ENCODE measurements at places on chromosomes 7 and 10.
A peak's percentile ranks its signal among the peaks of the same experiment; 100 is the strongest.

DNA sequence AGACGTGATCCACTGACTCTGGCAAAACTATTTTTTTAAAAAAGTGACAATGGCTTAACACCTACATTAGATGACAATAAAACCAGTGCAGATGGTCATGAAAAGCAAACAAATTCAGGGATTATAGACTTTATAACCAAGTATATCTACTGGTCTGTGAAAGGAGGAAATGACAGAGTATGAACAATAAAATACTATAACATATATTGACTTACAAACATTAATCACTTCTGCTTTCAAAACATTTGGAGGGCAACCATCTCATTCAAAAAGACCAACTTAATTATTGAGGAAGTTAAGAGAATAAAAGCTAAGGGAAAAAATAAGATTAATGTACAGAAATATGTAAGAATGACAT, 34.8 kb downstream of the JMJD1C start:
- no peak for DNase-seq

- DNase-seq: no peak
Measured at GRCh38 chr7:99325001-99325493, 651 bp upstream of the ARPC1A start.

DNA sequence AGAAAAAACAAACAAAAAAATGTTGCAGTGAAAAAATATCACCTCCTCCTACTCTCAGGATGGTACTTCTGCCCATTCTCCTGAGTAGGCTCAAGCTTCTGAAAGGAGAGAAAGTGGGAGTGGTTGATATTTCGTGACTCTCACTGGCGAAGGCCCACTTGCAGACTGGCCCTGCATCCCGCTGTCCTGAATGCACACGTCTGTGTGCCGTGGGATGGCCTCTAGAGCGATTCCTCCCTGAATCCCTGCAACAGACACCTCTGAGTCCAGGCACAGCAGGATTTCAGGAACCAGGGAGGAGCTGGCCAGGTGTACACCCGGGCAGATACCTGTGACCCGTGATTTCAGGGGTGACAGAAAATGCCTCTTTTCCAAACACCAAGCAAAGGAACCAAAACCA, 319.2 kb downstream of the DPP6 start:
- DNase-seq: no peak

DNA sequence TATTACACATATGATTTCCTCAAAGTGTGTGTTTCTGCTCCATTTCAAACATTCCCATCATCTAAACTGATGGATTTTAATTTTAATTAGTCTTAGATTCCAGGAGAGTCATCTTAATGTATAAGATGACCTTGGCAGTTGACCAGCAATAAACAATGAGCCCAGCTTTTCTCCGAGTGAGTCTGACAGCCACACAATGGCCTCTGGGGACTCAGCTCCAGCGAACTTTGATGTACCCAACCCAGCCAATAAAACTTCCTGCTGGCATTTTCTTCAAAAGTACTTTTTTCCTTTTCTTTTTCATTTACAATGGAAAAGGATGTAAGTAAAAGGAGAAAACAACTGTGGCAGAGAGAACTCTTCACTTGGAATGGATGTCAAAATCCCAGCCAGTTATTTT, 139.1 kb upstream of the CTBP2 start:
- no peak for DNase-seq

DNA sequence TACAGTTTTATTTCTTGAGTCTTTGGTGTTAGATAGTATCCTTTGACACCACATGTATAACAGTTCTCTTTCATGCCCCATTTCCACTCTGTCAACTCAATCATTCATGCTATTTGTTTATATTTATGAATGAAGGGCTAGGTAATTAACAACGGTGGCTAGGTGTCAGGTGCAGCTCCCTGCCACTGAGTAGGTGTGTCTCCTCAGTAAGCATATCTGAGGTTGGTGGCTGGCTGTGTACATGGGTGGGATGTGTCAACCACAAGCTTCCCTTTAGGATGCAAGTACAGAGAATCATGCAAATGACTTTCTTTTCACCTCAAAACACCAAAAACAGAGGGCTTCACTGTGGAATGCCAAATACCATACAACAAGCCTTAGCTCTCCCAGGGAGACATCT, 83.4 kb downstream of the ZNF365 start:
- DNase-seq: no peak

GRCh38 chr10:24701447-24701846, 22.2 kb downstream of the ARHGAP21 start:
- DNase-seq: no peak

GRCh38 chr7:15159261-15159660, 256.7 kb upstream of the DGKB start:
- DNase-seq: no peak

GRCh38 chr7:152451356-152451755, 15.6 kb upstream of the KMT2C start:
- DNase-seq: no peak

DNA sequence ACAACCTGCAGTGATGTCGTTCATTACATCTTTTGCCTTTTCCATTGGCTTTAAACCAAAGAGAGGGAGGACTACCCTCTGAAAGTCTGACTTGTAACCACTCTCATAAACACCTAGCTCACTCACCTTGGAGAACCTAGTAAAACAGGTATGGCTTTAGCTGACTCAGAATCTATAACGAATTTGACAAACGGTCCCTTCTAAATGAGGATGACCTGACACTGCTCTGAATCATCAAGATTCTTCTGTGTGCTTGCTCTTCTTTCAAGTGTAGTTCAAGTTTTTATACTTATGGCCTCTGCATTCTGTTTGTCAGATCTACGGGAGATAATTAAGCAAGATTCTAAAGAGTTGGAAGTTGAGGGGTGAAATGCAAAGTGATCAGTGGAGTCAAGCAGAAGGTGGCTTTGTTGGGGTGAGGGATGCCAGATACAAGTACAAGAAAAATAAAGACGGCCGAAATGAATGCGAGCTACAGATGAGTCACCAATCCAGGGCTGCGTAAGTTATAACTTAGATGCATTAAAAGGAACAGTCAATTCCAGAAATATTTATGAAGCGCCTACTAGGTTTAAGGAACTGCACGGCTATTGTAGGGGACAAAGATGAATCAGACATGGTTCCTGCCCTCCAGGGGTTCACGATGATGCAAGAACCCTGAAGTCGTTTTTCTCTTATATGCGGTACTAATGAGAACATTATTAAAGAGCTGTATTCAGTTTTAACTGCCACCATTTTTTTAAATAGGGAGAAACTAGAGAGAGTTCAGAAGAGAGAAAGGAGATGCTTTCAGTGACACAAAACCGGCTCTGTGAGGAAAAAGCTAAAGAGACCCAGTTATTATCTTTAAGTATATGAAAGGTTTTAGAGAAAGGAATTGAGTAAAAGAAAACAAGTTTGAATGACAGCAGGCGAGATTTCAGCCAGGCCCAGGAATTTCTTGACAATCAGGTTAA, 6.5 kb downstream of the HIPK2 start:
- peak; percentile 61 for DNase-seq

DNA sequence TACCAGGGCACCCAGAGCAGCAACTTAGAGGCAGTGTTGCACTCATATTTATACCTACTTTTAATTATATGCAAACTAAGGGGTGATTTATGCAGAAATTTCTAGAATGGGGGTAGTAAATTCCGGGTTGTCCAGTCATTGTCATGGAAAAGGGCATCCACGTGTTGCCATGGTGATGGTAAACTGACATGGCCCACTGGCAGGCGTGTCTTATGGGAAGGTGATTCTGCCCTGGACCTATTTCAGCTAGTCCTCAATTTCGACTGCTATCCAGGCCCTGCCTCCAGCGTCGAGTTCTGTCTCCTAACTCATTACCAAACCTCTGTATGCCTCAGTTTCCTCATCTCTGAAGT, 12.8 kb downstream of the SNX8 start:
- no peak for DNase-seq

GRCh38 chr7:27189997-27190748, 5.1 kb upstream of the HOXA11 start:
- no peak for DNase-seq

GRCh38 chr7:6725003-6725402, 18.3 kb upstream of the ZNF12 start:
- DNase-seq: no peak

- no peak for DNase-seq
Measured at GRCh38 chr7:103059471-103059870, 15.1 kb downstream of the FBXL13 start.

DNA sequence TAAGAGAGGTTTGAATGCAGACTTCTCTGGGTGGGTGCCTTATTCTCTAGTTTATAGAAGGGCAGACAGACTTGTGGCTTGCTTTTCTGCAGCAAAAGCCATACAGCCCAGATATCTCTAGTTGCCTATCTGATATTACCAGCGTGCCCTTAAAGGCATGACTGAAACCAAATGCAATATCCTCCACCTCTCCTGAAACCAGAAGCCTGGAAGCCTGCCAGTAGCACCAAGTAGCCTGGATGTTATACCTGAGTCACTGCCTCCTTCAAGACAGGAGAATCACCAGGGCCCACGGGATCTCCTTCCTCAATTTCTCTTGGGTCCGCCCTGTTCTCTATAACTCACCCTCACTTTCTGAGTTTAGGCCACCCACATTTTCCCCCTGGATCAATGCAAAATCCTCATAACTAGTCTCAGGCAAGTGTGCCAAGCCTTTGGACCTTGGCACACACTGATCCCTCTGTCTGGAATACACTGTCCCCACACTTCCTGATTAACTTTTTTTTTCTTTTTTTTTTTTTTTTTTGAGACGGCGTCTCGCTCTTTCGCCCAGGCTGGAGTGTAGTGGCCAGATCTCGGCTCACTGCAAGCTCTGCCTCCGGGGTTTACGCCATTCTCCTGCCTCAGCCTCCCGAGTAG, 638.4 kb downstream of the GALNT17 start:
- DNase-seq: no peak

DNA sequence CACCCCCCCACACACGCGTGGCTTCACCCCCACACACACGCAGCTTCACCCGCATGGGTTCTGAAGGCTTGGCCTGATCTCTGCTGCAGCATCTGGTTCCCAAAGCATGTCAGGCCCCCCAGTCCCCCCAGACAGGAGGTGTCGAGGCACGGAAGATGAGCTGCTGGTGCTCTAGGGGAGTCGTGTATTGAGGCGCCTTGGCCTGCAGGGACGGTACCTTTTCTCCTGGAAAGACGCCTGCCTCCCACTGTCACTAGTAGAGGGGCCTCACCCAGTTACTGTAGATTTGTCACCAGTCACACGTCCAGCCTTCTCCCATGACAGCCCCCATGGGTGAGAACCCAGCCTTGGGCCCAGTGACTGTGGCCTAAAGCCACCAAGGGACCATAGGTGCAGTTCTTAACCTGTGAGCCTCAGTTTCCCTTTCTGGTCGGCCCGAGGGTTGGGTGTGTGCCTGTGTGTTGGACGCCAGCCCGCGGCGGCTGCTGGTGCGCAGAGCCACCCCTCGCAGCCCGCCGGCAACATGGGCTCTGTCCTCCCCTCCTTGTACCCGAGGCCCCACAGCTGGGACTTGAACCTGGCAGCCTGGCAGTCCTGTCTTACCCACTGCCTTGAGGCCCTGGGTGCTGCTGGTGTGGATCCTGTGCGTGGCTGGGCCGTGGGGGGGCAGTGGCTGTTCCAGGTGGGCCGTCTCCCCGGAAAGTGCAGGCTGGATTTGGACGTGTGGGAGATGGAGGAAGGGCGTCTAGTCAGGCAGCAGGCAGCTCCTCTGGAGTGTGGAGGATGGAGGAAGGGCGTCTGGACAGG, 81.7 kb downstream of the NKX6-2 start:
- DNase-seq: no peak

Data from Caki2 (cell line).